ENCODE measurements at places on chromosomes 6 and 20. TPM values are rescaled to one million over a fixed set of nuclear protein-coding genes. Genes with fewer than 3 reads are reported as not detected.
A peak's percentile ranks its signal among the peaks of the same experiment; 100 is the strongest.

GRCh38 chr20:25025091-25025861, 32.7 kb downstream of the ACSS1 start:
- H3K4me1 ChIP-seq: no peaks in the 10 kb centered on the region
- no peak for DNase-seq
- H3K36me3 ChIP-seq: peaks cover 6% of the 10 kb centered on the region
- no peak overlapping the region for H3K27ac ChIP-seq
- no peak overlapping the region for H3K4me3 ChIP-seq
- H3K27me3 ChIP-seq: no peaks in the 10 kb centered on the region

- no peak for DNase-seq
- peaks cover 30% of the 10 kb centered on the region for H3K4me1 ChIP-seq
- no peaks in the 10 kb centered on the region for H3K36me3 ChIP-seq
- H3K4me3 ChIP-seq: no peak overlapping the region
- H3K27ac ChIP-seq: no peak overlapping the region
These were observed 66.0 kb upstream of the ENPP5 start for GRCh38 chr6:46236752-46237151.

GRCh38 chr6:125074120-125074519, 79.5 kb upstream of the TPD52L1 start:
- H3K4me3 ChIP-seq: no peak overlapping the region
- H3K27me3 ChIP-seq: no peaks in the 10 kb centered on the region
- no peak overlapping the region for H3K27ac ChIP-seq
- H3K4me1 ChIP-seq: no peaks in the 10 kb centered on the region
- H3K36me3 ChIP-seq: peaks cover 3% of the 10 kb centered on the region

DNA sequence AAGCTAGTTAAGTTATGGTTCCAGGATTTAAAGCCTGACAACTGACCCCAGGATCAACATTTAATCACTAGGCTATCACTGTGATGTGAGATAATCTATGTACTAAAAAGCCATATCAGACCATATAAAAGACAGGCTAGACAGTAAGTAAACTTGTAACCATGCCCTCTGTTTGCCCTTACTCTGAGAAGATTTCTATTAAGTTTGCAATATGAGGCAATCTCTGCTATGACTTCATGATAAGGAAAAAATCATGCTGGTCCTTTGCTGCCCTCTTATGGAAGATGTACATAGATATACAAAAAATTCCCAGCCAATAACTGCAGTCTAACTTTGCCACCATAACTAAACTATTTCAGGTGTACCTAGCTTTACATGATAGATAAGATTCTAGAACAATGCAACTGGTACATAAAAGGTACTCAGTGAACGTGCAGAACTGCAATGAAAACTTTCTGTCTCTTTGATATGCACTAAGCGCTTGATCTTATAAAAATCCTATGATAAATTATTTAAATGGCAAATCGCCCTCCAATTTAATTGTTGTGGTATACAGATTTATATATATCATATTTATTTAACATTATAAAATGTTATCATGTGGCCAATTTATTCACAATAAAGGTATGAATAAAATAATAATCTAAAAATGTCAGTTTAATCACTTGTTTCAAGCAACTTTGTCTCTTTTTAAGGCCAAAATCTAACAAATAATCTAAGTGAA, 70.5 kb downstream of the FAM217A start:
- no peak overlapping the region for H3K4me3 ChIP-seq
- no peaks in the 10 kb centered on the region for H3K36me3 ChIP-seq
- H3K27ac ChIP-seq: no peak overlapping the region
- no peaks in the 10 kb centered on the region for H3K27me3 ChIP-seq

- H3K36me3 ChIP-seq: no peaks in the 10 kb centered on the region
- no peak overlapping the region for H3K27ac ChIP-seq
- no peaks in the 10 kb centered on the region for H3K27me3 ChIP-seq
- DNase-seq: no peak
These were observed 38.4 kb upstream of the TBXT start for GRCh38 chr6:166206066-166206465.

DNA sequence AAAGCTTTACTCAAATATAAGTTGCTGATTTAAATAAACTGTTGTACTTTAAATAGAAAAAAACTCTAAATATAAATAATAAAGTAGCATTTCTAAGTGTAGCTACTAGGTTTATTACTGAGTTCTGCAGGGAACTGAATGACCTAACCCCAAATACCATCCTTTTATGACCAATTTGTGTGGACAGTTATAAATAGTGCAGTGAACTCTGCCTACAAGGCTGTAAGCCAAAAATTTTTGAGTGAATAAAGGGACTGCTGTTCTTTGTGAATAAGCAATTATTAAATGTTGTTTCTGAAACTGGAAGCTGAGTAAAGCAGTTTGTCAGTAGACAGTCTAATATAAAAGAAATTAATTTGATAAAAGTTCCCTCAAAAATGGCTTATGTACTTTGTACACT, 90.8 kb upstream of the ELOVL5 start:
- no peak overlapping the region for H3K27ac ChIP-seq
- no peak overlapping the region for H3K4me3 ChIP-seq
- no peaks in the 10 kb centered on the region for H3K36me3 ChIP-seq
- H3K27me3 ChIP-seq: no peaks in the 10 kb centered on the region
- peaks cover 38% of the 10 kb centered on the region for H3K4me1 ChIP-seq

- H3K4me1 ChIP-seq: no peaks in the 10 kb centered on the region
- H3K4me3 ChIP-seq: no peak overlapping the region
- DNase-seq: no peak
- H3K27ac ChIP-seq: no peak overlapping the region
- no peaks in the 10 kb centered on the region for H3K27me3 ChIP-seq
These were observed 20.9 kb downstream of the RAB44 start for GRCh38 chr6:36718560-36718959.

- H3K27me3 ChIP-seq: no peaks in the 10 kb centered on the region
- H3K4me3 ChIP-seq: no peak overlapping the region
- no peaks in the 10 kb centered on the region for H3K36me3 ChIP-seq
- no peaks in the 10 kb centered on the region for H3K4me1 ChIP-seq
These were observed 12.8 kb upstream of the DNAAF9 start for GRCh38 chr20:3420211-3420707.

GRCh38 chr6:166675736-166676135, 48.7 kb upstream of the RPS6KA2 start:
- H3K4me1 ChIP-seq: peaks cover 34% of the 10 kb centered on the region
- no peaks in the 10 kb centered on the region for H3K36me3 ChIP-seq
- H3K4me3 ChIP-seq: no peak overlapping the region
- H3K27ac ChIP-seq: no peak overlapping the region
- H3K27me3 ChIP-seq: no peaks in the 10 kb centered on the region

- H3K27me3 ChIP-seq: no peaks in the 10 kb centered on the region
- H3K36me3 ChIP-seq: no peaks in the 10 kb centered on the region
- H3K27ac ChIP-seq: no peak overlapping the region
- no peaks in the 10 kb centered on the region for H3K4me1 ChIP-seq
These were observed 65.5 kb downstream of the ISM1 start for GRCh38 chr20:13286607-13287006.

DNA sequence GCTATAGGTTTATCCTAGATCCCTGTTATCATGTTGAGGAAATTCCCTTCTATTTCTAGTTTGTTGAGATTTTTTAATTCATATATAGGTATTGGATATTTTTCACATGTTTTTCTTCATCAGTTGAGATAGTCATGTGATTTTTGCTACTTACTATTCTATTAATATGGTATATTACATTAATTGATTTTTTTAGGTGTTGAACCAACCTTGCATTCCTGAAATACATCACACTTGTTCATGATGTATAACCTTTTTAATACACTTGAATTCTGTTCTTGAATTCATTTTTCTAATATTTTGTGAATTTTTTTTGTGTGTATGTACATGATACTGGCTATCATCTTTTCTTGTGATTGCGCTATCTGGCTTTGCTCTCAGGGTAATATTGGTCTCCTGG, 25.5 kb upstream of the CAP2 start:
- H3K27me3 ChIP-seq: no peaks in the 10 kb centered on the region
- H3K36me3 ChIP-seq: no peaks in the 10 kb centered on the region
- H3K4me1 ChIP-seq: no peaks in the 10 kb centered on the region
- DNase-seq: no peak
- no peak overlapping the region for H3K27ac ChIP-seq

DNA sequence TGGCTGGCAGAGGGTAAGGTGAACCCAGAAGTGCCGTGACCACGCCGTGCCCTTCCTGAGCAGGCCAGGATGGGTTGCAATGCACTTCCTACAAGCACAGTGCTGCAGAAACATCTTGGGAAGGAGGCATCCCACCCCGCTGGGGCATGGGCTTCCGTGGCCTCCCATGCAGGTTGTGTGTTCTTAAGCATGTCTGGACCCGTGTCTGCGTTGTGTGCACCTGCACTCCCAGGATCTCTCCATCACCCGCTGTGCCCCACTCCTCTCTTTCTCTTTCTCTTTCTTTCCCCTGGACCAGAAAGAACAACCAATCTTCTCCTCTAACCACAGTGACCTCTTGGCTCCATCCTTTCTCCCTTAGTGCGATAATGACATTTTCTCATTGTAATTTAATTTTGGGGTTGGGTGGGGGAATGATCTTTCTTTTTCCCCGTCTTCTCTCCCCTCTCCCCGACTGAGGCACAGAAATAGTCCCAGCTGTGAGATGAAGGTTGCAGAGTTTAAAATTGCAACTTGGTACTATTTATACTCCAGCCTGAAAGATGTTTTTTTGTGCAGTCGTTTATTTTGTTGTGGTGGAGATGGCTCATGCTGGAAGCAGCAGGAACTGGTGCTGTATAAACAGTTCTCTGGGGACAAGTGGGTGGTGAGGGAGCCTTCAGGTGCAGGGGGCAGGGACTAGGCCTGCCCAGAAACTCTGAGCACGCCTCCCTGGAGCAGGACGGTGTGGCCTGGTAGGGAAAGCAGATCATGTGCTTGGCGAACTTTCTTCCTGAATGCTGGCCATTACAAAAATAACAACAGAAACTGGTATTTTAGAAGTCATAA, 20.5 kb downstream of the BCAS4 start:
- H3K27me3 ChIP-seq: no peaks in the 10 kb centered on the region
- H3K27ac ChIP-seq: peak overlapping the region; percentile 46
- H3K4me3 ChIP-seq: peak overlapping the region; percentile 30
- H3K36me3 ChIP-seq: no peaks in the 10 kb centered on the region
- no peak for DNase-seq
- peaks cover 15% of the 10 kb centered on the region for H3K4me1 ChIP-seq

GRCh38 chr6:15441981-15442380, 196.1 kb downstream of the JARID2 start:
- peaks cover 12% of the 10 kb centered on the region for H3K4me1 ChIP-seq
- no peak for DNase-seq
- H3K27ac ChIP-seq: no peak overlapping the region
- H3K36me3 ChIP-seq: no peaks in the 10 kb centered on the region
- no peaks in the 10 kb centered on the region for H3K27me3 ChIP-seq
- H3K4me3 ChIP-seq: no peak overlapping the region

- peaks cover 7% of the 10 kb centered on the region for H3K4me1 ChIP-seq
- H3K4me3 ChIP-seq: peak overlapping the region; percentile 100
- no peaks in the 10 kb centered on the region for H3K27me3 ChIP-seq
- peak overlapping the region; percentile 78 for H3K27ac ChIP-seq
- peaks cover 26% of the 10 kb centered on the region for H3K36me3 ChIP-seq
These were observed 833 bp downstream of the RAB5IF start for GRCh38 chr20:36606158-36607066.

DNA sequence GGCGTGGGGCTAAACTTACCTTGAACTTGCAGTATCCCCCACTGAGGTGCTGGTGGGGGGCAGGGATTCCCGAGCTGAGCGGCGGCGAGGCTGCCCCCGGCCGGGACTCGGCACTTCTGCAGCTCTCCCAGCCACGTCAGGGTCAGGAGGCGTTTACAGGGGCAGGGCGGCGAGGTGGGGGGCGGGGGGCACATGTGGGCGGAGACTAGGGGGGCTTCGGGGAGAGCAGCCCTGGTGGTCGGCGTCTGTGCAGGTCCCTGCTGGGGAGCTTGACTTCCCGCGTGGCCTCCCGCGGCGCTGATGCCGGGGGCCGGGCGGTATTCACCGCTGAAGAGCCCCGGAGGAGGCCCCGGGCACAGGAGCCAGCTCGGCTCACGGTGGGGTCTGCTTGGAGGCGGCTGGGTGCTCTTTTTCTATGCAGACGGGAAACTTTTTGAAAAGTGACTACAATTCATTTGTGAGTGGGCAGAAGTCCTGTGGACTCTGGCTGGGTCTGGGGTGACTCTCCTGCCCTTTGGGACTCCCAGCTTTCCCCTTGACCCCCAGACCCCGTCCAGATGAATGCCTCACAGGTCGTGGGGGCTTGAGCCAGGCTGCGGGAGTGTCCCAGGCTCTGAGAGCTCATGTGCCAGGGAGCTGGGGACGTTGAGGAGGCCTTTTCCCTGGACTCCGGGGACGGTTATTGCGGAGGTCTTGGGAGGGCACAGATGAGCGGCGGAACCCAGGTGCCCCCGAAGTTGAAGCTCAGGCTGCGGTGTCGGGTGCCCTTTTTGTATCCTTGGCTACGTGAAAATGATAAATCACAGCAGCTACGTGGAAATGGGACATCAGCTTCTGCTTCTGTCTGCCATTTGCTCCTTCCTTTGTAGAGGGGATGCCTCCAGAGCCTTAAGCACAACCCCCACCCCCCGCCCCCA, 75.9 kb upstream of the GATA5 start:
- peak overlapping the region; percentile 75 for H3K4me3 ChIP-seq
- no peak overlapping the region for H3K27ac ChIP-seq
- no peaks in the 10 kb centered on the region for H3K36me3 ChIP-seq
- no peaks in the 10 kb centered on the region for H3K27me3 ChIP-seq
- DNase-seq: no peak

- no peaks in the 10 kb centered on the region for H3K27me3 ChIP-seq
- DNase-seq: no peak
- no peaks in the 10 kb centered on the region for H3K36me3 ChIP-seq
- peaks cover 48% of the 10 kb centered on the region for H3K4me1 ChIP-seq
- no peak overlapping the region for H3K4me3 ChIP-seq
These were observed 104.9 kb downstream of the TCP11 start for GRCh38 chr6:35036059-35036827.

- DNase-seq: no peak
- H3K4me1 ChIP-seq: no peaks in the 10 kb centered on the region
These were observed 45.6 kb upstream of the CD93 start for GRCh38 chr20:23131766-23132165.

GRCh38 chr20:60358101-60358500, 399.9 kb downstream of the CDH26 start:
- no peaks in the 10 kb centered on the region for H3K27me3 ChIP-seq
- no peaks in the 10 kb centered on the region for H3K4me1 ChIP-seq
- H3K27ac ChIP-seq: no peak overlapping the region
- H3K4me3 ChIP-seq: no peak overlapping the region
- DNase-seq: no peak
- H3K36me3 ChIP-seq: no peaks in the 10 kb centered on the region

- no peaks in the 10 kb centered on the region for H3K36me3 ChIP-seq
- H3K4me1 ChIP-seq: no peaks in the 10 kb centered on the region
- no peak for DNase-seq
- no peak overlapping the region for H3K4me3 ChIP-seq
- no peaks in the 10 kb centered on the region for H3K27me3 ChIP-seq
These were observed 29.0 kb downstream of the APCDD1L start for GRCh38 chr20:58486207-58486606.

MAS1 gene
- total RNA-seq: 0.27 TPM

TGM3 gene
- not detected for total RNA-seq

EPPIN gene
- not detected for total RNA-seq

PHACTR1 gene
- total RNA-seq: 69.1 TPM

PPP1R16B gene
- 8.9 TPM for total RNA-seq

ABT1 gene
- total RNA-seq: 11.8 TPM

B3GAT2 gene
- not detected for total RNA-seq

KIAA0408 gene
- 4.7 TPM for total RNA-seq

LY6G5C gene
- not detected for total RNA-seq

TPD52L1 gene
- 37.1 TPM for total RNA-seq
